ELF-1 (cell line): ENCODE measurements at places on chromosomes 12 and 14.

DNA sequence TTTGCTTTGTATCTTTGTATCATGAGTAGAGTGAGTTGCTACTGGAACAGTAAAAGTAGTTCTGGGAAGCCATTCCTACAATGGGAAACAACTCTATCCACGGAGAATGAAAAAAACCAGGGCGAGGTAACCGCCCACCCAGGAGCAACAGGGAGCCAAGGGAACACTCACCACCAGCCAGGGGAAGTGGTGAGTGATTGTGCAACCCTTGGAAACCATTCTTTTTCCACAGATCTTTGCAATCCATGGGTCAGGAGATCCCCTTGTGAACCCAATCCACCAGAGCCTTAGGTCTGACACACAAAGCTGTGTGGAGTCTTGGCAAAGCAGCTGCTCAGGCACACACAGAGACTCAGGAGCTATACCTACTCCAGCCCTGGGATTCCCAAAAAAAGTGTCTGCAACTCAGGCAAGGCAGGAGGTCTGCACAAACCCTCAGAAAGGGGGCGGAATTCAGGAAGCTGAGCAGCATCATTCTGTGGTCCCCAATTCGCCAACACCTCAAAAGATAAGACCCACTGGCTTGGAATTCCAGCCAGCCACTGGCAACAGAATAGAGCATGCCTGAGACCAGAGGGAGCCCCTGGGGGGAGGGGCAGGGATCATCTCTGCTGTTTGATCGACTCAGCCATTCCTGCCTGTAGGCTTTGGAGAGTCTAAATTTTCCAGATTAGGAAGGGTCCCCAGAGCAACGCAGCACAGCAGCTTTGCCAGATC lies 52.1 kb upstream of the PPFIA2 start:
- DNase-seq, result peak; percentile 40

DNA sequence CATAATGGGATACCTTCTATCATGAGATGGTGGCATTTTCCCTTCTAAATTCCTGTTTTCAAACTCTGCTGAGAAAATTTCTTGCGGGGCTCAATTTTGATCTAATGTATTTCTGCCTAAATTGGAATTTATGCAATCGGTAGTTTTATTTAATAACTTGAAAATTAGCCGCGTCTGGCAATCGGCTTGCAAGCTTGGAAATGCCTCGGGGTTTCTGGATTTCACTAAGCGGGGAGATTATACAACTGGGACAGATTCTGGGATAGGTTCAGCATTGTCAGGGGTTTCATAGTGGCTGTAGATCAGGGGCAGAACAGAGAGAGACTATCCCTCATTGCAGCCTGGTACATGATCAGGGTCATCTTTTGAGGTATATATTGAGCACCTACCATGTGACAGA lies 8.6 kb downstream of the CCDC60 start:
- no peak for DNase-seq

DNA sequence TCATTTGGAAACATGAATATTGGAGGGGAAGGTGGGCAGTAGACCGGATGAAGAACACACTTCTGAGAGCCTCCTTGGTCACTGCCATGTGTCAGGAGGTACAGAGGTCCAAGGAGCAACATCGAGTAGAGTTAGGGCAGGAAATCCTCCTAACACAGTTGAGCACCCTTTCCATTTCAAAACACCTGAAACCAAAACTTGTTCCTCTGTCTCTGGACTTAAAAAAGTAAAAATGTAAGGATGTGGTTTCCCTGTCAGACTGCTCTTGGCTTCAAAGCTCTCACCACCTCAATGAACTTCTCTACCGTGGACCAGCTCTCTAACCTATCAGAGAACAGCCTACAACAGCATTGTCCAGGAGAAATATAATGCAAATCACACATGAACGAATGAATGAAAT lies 573.9 kb downstream of the NOVA1 start:
- no peak for DNase-seq

DNA sequence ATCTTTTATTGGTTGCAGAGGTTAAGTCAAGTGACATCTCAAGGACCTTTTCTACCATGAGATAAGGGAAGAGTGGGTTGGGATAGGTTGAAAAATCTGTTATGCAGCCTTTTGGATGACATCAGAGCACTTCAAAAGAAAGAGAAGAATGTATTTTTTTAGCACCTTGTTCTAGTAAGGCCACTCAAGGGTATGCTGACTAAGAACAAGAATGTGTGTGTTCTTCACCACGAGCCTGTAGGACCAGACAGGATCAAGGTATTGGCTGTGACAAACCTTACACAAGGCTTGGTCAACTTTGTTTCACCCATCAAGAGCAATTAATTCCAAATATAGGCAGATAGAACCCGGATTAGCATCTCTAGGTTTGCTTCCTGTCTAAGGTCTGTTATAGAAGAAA lies 142.5 kb downstream of the SAMD4A start:
- DNase-seq, result no peak

- peak; percentile 73 for DNase-seq
Measured at GRCh38 chr12:119060847-119061796, 79.8 kb downstream of the SRRM4 start.

DNA sequence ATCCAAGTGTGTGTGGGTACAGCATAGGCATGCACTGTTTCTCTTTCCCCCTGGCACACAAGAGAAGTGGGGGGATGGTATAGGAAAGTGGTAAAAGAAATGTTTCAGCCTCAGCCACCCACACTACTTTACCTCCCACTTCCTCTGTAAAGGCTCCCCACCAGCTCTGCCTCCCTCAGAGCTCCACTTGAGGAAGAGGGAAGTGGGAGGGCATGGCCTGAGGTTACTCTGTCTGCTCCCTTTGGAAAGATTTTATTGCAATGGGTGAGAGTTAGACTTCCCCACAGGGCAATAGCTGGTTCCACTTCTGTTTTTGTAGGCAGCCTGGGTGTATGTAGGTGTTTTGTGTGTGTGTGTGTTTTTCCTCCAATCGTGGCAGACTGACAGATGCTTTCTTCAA lies 145.3 kb downstream of the SSPN start:
- DNase-seq, result no peak

DNA sequence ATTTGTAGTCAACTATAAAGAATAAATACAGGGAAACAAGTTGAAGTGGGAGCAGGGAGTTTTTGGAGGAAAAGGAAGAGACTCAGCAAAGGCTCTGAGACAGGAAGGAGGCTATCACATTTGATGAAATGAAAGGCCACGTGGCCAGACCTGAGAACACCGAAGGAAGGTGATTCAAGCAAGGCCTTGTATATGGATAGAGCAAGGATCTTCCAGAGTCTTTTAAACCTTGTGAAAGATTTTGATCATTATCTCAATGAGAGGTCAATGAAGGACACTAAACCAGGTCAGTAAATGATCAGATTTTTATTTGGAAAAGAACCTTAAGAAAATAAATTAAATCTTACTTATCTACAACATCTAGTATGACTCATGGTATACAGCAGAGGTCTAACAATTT lies 523.5 kb downstream of the SLC16A7 start:
- DNase-seq, result no peak

DNA sequence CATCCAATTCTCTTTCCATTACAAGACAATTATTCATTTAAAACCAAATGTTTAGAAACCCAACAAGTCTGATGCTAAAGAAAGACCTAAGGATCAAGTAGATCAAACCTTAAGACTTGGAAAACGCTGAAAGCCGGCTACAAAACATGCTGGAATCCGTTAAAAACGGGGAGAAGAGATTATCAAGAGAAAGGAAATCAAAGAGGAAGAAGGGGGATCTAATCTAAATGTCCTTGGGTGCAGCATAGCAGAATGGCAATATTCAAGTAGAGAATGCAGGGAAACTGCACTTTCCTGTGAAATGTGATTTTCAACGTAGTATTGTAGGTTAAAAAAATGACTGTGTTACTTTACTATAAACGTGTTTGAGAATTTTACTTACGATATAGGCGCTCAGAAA lies 1.3 kb downstream of the PPP1R13B start:
- no peak for DNase-seq

GRCh38 chr12:14558473-14558959 lies 9.2 kb downstream of the PLBD1 start:
- no peak for DNase-seq

DNA sequence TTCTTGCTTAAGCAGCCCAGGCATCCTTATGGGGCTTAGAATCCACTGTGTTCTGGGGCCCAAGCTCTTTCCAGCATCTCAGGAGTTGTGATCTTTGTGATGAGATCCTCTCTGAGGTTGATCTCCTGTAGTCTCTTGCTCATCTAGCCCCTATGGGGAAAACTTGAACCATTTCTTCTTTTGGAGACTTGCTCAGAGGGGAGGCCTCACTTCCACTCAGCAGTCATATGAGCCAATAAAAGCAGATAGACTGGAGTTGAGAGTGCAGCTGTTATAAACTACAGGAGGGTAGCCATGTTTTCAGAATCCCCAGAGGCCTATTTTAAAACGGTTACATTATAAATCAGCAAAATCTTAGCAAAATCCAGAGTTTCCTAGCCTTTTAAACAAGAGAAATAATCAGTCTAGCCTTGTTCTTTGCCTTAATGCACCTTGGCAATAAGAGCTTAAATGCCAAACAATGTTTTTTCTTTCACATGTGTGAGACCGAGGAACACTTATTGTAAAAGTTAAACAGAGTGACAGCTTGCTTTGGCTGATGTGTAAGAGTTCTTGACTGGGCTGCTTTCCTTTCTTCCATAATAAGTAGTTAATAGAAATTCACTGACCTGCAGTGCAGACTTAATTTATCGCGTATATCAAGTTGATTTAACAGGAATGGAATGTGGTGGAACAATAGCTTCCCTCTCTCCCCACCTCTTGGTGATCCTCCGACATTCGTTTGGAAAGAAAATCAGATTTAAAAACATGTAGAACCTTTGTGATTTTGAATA lies 168.3 kb downstream of the NEDD1 start:
- no peak for DNase-seq

- DNase-seq, result no peak
Measured at GRCh38 chr14:101473045-101473729, 88.1 kb upstream of the DIO3 start.

- DNase-seq, result no peak
Measured at GRCh38 chr14:99238216-99238615, 33.8 kb downstream of the BCL11B start.

- no peak for DNase-seq
Measured at GRCh38 chr12:91562476-91562875, 379.9 kb upstream of the DCN start.

GRCh38 chr12:94736004-94736403 lies 85.6 kb upstream of the TMCC3 start:
- no peak for DNase-seq

- DNase-seq, result no peak
Measured at GRCh38 chr12:79331870-79332269, 358.9 kb downstream of the PAWR start.

- DNase-seq, result no peak
Measured at GRCh38 chr12:82758749-82759330, 72.1 kb downstream of the TMTC2 start.

DNA sequence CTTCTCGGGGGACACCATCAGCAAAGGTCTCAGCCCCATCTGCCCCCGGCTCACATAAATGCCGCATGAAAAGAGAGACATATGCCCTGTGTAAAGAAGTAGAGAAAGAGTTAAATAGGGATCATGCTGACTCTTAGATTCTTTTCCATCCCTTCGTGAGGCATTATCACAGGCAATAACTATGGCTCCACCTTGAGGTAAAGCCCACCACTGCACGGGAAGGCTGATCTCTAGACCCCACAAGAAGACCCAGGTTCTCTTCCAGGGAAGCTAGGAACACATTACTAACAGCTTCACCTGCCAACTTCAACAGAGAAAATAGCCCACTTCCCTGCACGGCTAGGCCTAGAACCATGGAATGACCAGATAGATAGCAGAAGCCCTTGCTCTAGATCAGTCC lies 14.1 kb upstream of the NOP2 start:
- DNase-seq, result peak; percentile 29

DNA sequence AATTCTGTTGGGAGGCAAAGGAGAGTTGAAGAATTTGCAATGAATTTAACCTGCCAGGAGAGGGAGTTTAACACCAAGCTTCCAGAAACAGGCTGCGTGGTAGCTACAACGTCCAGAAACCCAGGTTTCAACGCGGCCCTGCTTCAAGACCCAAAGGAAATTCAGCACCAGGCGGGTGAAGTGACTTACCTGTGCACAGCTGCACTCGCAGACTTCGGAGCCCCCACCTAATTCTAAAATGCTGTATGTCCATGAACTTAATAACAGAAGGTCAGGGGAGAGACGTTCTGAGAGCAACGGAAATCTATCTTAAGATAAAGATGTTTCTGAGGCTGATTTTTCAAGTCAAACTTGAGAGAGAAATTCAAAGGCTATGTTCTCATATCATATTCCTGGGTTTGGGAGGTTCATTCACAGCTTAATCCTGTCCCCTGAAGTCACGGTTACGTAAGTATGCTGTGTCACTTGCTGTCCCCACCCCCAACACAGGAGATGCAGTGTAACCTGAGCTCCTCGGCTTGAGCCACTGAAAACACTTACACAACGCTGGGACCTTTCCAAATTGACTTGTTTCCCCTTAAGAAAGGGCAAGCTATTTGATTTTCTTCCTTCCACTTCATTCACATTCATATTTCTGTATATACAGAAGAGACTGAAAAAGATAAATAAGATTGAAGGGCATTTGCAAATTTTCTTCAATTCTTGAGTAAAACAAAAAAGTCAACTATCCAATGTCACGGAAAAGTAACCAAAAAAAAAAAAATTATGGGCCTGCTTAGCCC lies 22.7 kb downstream of the CLIP1 start:
- peak; percentile 83 for DNase-seq

- peak; percentile 77 for DNase-seq
Measured at GRCh38 chr12:120093336-120093591, 23.3 kb downstream of the RAB35 start.

DNA sequence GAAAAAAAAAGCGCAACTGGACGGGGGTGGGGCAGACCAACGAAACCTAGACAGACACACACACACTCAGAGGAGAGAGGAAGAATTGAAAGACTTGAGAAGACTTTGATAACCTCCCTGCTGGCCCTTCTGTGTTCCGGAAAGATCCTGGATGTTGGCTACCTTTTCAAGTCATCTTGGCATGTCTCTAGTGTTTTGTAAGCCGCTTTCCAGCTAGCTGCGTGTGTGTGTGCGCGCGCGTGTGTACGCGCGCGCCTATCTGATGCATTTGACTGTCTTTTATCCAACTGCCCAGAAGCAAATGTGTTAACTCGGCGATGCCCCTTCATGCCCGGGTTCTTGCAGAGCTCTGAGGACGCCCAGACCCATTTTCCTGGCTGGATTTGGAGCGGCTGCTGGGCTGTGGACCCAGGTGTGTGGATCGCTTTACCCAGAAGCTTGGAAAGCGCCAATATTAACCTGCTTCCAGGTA lies 664 bp downstream of the LRFN5 start:
- peak; percentile 46 for DNase-seq

DNA sequence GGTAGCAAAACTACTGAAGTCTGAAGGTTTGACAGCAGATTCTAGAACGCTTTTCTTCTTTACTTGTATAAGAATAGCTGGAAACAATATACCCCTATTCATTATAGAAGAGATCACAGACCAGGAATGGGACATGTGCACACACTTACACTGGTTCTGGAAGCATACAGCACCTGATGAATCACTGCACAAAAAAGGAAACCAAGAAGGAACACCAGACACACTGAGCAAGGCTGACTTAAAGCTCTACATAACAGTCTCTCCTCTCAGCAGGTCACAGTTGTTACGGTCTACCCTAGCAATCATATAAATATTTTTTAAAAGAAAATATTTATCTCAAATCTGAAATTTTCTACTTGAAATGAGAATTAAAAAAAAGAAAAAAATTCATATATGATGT lies 13.5 kb downstream of the ATP2B1 start:
- no peak for DNase-seq

GRCh38 chr12:101795013-101795412 lies 35.7 kb downstream of the GNPTAB start:
- DNase-seq, result no peak
